Articular chondrocyte of knee joint (primary cell): ENCODE measurements at places on chromosomes 2 and 18. TPM values are rescaled to one million over a fixed set of nuclear protein-coding genes. Genes with fewer than 3 reads are reported as not detected.

The GTF2A1L gene
- 4.6 TPM in 1 of 2 replicates, not detected in the other for total RNA-seq

The TGFBRAP1 gene
- 17.4 and 17.8 TPM in 2 replicates for total RNA-seq

The CROCC2 gene
- under 0.01 TPM in 2 replicates for total RNA-seq

The CCDC178 gene
- total RNA-seq, result not detected in 2 replicates

The SALL3 gene
- not detected in 2 replicates for total RNA-seq

The UGT1A6 gene
- not detected in 2 replicates for total RNA-seq

The SDC1 gene
- total RNA-seq, result 22.5 and 27.3 TPM in 2 replicates

The CCDC74A gene
- total RNA-seq, result 6.9 and 12.6 TPM in 2 replicates

The MAP3K19 gene
- total RNA-seq, result not detected in 2 replicates

The CDCA7 gene
- total RNA-seq, result 1.2 and 2.5 TPM in 2 replicates

The ANKRD53 gene
- total RNA-seq, result 0.39 and 0.65 TPM in 2 replicates

The DGUOK gene
- 44.7 and 47.1 TPM in 2 replicates for total RNA-seq

The FABP1 gene
- not detected in 2 replicates for total RNA-seq

The FHL2 gene
- total RNA-seq, result 202 and 504 TPM in 2 replicates

The ARHGEF4 gene
- total RNA-seq, result 12.9 and 16.3 TPM in 2 replicates

The ACTR2 gene
- 159 and 162 TPM in 2 replicates for total RNA-seq

The SLC5A7 gene
- total RNA-seq, result not detected in 2 replicates

The FHOD3 gene
- 38.3 and 49.9 TPM in 2 replicates for total RNA-seq

The FAM110C gene
- total RNA-seq, result 0.11 TPM in 1 of 2 replicates, not detected in the other

The ZNF804A gene
- 0.11 TPM in 1 of 2 replicates, not detected in the other for total RNA-seq

The PLEKHH2 gene
- 27.0 and 33.1 TPM in 2 replicates for total RNA-seq

The TNFRSF11A gene
- under 0.01 TPM in 2 replicates for total RNA-seq

The C1QL2 gene
- total RNA-seq, result not detected in 2 replicates

The C1GALT1C1L gene
- 0.76 and 1.8 TPM in 2 replicates for total RNA-seq

The FZD7 gene
- 11.6 and 16.2 TPM in 2 replicates for total RNA-seq

The PPP1R1C gene
- total RNA-seq, result 2.2 and 3.8 TPM in 2 replicates

The CXCR1 gene
- not detected in 2 replicates for total RNA-seq

The FBXO48 gene
- 1.2 and 1.3 TPM in 2 replicates for total RNA-seq

The SERPINB5 gene
- not detected in 2 replicates for total RNA-seq

The MC5R gene
- total RNA-seq, result not detected in 2 replicates

The SAG gene
- total RNA-seq, result not detected in 2 replicates

The METTL5 gene
- total RNA-seq, result 64.0 and 69.6 TPM in 2 replicates

The NFATC1 gene
- total RNA-seq, result 11.2 and 11.5 TPM in 2 replicates

The NMUR1 gene
- under 0.01 and 0.26 TPM in 2 replicates for total RNA-seq

The GRHL1 gene
- 0.54 and 0.78 TPM in 2 replicates for total RNA-seq

The PID1 gene
- total RNA-seq, result 9.1 and 15.4 TPM in 2 replicates

The IL36RN gene
- total RNA-seq, result not detected in 2 replicates

The OR6B2 gene
- total RNA-seq, result not detected in 2 replicates

The PRSS56 gene
- total RNA-seq, result not detected in 2 replicates

The DSG1 gene
- total RNA-seq, result not detected in 2 replicates

The SP9 gene
- under 0.01 TPM in 1 of 2 replicates, not detected in the other for total RNA-seq
